ENCODE measurements at places on chromosomes 1 and 21.
A peak's percentile ranks its signal among the peaks of the same experiment; 100 is the strongest.

DNA sequence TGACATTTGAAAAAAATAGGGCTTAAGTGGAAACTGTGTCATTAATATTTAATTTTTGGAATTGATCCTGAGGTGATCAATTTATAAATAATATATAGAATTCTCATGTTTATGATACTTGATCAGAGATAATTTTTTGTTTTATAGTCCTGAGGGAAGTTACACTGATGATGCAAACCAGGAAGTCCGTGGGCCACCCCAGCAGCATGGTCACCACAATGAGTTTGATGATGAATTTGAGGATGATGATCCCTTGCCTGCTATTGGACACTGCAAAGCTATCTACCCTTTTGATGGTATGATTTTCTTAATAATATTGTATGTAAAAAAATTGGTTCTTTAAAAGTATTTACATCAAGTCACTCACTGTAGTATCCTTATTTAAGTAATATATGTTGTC lies 101.2 kb downstream of the FNBP1L start:
- no peak for DNase-seq

- no peak for DNase-seq
These were observed 58.9 kb downstream of the TEX35 start for GRCh38 chr1:178571807-178572206.

DNA sequence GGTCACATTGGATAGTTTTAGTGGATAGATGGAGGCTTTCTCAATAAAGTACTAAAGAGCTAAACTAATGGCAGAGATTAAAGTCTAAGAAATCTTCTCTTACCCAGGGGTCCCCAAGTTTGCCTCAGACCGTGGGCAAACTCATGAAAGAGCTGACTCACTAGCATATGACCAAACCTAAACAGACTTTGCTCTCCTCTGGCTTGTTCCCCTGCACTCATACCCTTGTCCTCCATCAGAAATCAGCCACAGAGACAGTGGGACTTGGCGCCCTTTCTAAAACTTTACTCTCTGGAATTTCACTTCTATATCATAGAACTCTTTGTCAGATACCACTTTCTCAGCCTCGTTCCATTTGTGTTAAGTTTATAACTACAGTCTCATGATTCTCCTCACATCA lies 17.0 kb upstream of the HSD3B2 start:
- no peak for DNase-seq

DNA sequence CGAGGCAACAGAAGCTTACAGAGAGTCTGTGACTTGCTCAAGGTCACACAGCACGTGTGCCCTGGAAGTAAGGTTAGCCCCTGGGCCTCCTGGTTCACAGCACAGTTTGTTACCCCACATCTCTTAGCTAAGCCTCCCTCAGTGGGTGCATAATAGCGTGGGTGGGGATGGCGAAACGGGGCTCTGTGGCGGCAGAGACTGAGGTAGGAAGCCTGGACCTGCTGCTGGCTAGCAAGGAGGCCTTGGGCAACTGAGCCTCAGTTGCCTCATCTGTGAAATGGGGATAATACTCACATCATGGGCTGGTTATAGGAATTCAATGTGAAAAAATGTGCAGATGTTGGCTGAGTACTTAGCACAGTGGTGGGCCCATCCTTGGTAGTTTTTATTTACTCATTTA lies 596 bp downstream of the PADI4 start:
- no peak for DNase-seq

DNA sequence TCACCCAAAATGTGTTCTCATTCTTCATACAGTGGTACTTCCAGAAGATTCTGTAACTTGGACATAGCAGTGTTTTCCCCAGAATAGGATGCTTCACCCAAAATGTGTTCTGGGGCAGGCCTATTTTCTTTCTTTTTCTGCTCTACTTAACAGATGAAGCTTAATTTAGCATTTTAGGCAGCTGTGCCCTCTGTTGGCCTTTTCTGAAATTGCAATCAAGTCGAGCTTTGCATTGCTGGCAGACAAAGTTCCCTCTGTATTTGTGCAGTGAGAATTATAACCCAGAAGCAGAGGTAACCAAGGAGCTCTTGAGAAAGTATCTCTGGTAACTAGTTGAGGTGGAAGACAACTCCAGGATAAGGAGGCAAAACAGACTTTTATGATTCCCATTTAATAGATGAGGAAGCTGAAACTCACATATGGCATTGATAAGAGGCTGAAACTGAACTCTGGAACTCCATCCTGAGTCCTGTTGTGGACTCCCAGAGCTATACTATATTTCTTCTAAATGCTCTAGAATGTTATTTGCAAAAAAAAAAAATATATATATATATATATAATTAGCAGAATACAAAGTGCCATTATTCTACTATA lies 50.3 kb upstream of the L1TD1 start:
- peak; percentile 7 for DNase-seq

DNA sequence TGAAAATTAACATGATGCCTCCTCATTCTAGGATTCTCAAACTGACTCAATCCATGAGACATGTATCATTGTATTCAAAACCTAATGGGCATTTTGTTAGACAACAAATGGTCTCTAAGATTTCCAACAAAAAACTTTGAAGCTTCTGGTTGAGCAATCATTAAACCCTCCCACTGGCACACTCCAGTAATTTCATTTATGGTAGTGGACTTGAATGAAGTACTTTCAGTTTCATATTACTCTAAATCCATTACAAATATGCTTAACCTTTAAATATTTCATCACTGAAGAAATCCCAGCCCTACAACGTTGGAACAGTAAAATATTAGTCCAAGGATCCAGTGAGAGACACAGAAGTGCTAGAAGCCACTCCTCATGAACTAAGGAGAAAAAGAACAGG lies 43.5 kb downstream of the GBP6 start:
- no peak for DNase-seq

DNA sequence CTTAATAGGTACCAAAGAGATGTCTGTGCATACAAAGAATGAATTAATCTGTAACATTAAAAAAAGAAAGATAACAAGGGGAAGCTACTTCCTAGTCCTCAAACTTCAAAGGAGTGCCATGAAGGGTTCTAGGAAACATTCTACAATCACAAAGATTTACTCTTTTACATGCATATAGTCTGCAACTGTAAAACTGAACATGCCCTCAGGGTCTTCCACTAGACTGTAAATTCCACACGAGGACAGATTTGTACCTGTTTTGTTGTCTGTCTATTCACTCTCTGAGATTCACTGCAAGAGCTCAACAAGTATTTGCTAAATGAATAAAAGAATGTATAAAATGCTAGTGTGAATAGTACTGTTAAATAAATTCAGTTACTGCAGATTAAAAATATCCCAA lies 4.4 kb downstream of the JAK1 start:
- no peak for DNase-seq

DNA sequence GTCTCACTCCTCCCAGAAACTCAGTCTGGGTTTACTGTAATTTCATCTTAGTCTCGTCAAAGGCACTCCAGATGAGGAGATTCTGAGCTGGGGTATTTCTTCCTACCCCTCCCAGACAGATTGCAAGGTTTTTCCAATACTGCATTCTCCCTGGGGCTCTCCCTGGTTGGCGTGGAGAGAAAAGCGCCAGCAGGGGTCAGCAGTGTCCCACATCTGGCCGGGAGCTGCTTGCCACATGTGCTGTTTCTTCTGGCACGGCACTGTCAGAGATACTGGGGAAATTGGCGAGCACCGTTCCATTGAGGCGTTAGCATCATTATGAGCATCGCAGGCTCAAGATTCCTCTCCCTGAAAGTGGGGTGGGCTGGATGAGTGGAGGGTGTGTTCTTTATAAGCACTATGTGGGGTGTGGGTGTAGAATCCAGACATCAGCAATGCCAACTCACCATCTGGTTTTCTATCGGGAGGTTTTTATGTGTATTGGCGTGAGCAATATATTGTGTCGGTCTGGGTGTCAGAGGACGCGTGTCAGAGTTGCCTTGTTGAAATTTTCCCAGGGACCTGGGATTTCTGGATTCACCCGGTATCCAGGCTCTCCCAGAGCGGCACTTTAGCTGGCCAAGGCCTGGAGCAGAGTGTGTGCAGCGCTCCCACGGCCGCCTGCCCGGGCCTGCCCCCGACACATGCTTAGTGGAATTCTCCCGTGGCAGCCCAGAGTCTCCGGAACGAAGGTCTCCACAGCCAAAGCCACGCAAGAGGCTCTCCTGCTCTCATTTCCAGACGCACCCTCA lies 8.0 kb upstream of the NAV1 start:
- DNase-seq, result peak; percentile 14

DNA sequence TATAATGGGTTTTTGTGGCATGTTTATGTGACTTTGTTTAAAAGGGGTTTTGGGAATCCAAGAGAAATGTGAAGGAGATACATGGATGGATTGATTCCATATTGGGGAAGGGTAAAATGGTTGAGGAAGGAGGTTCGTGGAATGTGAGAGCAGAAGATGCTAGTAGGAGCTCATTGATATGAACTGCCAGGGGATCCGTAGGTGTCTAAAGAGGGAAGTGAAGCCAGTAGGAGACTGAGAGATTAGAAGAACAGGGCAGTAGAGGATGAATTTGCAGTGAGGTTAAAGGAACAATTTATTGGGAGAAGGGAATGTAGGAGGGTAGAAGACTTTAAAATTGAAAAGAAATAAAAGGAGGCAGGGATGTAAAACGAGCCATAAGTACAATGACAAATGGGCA lies 252.6 kb downstream of the GPR52 start:
- no peak for DNase-seq

DNA sequence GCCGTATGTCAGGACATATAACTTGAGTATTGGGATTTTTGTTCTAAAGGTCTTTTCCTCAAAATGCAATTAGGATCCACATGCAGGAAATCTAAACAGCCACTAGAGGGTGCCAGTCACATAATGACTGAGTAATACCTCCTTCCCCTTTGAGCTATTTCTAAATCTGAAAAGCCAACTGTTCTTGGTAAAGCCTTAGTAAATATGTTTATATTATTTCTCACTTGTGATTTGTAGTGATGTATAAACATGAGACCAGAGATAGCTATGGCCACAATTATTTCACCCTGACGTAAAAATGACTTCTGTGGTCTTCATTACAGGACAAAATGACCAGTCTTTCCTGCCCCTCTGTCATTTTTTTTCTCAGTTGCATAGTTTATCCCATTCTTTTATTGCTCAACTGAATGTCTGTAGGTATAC lies 41.0 kb upstream of the DR1 start:
- DNase-seq, result peak; percentile 23

DNA sequence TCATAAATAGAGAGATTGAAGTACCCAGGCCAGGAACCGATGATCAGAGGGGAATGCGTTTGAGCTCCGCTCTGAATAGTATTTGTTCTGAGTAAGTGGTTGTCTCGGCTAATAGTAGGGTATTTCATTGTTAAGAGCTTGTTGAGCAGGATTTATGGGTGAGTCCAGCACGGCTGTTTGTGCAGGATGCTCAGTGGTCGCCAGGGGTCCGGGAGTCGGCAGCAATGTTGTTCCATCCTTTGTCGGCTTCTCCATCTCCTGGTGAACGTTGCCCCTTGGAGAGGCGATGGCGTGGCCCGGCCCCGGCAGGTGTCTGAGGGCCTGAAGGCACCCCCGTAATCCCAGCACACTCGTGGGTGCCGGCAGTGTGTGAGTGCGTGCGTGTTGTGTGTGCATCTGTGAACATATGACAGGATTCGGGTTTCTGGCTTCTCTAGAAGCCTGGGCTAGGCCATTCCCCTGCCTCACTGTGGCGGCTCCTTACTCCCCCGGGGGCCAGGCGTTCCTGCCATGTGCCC lies 160.8 kb upstream of the ARHGEF16 start:
- DNase-seq, result no peak

- no peak for DNase-seq
These were observed 81.1 kb upstream of the ACTRT2 start for GRCh38 chr1:2940178-2940577.

DNA sequence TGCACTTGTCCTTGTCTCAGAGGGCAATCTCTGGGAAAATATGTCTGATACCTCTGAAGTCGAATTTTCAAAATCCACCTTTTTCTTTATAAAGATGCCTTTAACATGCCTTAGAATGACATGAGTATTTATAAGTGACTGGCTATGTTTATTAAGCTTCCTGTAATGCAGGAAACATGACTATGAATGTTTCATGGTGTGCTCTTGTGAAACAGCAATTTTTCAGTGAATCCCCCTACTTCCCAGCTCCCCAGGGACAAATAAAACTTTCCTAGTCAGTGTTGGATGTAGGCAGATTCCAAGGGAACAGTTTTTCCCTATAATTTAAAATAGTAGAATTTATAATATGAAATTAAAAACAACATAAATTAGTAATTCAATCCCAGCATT lies 437.0 kb downstream of the LMO4 start:
- DNase-seq, result no peak

- DNase-seq, result no peak
These were observed 37.7 kb upstream of the BCL10 start for GRCh38 chr1:85313888-85314696.

DNA sequence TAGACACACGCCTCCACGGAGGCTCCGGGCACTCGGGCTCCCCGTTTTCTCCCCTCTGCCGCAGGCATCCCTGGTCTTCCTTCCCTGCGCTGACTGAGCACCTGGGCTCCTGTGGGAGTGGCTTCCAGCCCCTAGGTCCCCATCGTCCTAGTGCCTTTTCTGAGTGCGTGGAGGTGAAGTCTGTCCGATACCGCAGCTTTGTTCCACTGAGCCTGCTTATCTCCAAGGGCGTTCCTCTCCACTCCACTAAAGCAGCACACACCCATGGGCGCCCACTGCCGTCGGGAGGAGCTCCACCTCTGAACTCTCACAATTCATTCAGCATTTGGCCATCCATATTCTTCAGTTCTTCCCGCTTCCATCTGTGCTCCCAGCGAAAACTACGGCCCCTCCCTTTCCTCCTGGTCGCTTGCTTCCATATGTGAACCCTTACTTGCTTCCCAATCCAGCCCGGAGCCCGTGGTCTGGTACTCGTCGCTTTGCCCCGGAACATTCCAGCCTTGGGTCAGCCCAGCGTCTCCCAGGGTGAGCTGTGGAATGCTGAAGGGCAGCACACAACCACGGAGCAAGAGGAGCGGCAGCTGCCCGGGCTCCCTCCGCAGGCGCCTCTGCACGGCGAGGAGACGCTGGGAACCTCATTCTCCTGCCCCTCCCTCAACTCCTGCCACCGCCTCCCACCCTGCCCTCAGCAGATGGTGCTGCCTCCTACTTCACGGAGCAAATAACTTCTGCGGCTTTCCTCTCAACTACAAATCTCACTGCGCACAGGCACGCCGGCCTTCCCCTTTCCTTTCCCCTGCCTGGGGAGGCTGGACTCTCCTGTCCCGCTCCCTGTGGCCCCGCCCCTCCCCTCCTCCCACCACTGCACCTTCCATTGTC lies 27.5 kb downstream of the ATP8B2 start:
- peak; percentile 51 for DNase-seq

GRCh38 chr1:9302745-9303524 lies 10.2 kb downstream of the SPSB1 start:
- no peak for DNase-seq
